ENCODE measurements at places on chromosomes 16 and 17.

GRCh38 chr16:26614237-26614841, 452.4 kb upstream of the C16orf82 start:
- DNase-seq = no peak

DNA sequence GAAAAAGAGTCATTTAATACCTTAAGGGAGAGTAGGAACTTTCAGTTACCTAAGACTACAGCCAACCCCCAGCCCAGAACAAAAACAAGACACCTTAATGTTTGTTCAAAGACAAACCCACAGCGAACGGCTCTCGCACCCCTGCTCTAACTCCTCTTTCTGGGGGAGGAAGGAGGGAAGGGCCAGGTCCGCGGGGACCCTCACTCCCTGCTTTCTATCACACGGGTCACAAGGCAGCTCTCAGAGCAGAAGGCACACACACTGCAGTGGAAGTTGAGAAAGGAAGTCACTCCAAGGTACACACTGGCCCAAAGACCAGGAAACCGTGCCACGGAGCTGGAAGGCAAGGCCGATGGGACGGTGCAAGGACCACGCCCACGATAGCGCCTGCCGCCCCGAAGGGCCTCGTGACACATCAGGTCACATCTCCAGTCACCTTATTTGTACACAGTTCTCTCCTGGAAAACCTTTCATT, 10.0 kb downstream of the LITAFD start:
- no peak for DNase-seq

DNA sequence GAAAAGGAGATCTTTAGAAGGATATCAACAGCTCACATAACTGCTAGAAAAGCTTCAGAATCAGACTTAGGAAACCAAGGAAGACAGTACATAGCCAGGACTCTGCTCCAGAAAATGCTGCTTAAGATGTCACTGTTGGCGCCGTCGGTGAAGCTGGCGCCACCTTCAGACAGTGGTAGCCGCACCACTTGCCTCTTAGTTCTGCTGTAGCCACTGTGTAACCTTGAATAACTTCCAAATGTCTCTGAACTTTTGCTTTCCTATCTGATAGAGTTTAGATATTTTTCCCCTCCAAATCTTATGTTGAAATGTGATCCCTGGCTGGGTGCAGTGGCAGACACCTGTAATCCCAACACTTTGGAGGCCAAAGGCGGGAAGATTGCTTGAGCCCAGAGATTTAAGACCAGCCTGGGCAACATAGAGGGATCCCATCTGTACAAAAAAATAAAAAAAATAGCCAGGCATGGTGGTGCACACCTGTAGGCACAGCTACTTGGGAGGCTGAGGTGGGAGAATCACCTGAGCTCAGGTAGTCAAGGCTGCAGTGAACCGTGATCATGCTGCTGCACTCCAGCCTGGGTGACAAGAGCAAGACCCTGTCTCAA, 6.3 kb upstream of the USP31 start:
- no peak for DNase-seq

DNA sequence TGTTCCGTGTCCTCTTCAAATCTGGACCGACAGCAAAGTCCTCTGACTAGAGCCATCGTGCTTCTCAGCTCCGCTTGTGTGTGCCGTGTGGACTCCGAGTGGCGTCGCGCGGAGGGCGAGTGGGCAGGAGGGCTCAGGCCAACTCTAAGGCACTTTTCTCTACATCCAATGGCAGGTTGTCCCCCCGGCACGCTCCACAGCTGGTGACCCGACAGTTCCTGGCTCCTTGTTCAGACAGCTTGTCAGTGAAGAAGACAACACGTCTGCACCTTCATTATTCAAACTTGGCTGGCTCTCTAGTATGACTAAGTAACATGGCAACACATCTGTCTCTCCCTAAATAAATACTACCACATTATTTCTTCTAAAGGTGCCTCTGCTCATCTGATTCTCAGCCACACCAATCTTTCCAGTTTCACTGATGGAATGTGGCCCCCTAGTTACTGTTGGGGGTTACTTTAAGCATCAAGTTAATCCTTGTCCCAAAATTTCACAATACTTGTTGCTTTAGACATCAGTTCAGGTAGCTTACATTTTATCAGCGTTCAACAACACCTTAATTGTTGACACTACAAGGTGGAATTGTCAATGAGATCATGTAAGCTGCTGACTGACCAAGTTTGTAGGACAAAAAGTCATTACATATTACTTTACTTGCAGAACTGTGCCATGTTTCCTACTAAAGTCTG, 15.4 kb downstream of the COG1 start:
- DNase-seq = no peak

GRCh38 chr16:20950294-20950693, 49.7 kb downstream of the LYRM1 start:
- no peak for DNase-seq

- no peak for DNase-seq
Measured at GRCh38 chr17:66987059-66987616, 22.6 kb downstream of the CACNG4 start.

GRCh38 chr17:28397687-28398279, 8.2 kb downstream of the SLC46A1 start:
- no peak for DNase-seq

- no peak for DNase-seq
Measured at GRCh38 chr16:4945560-4946502, 8.9 kb upstream of the PPL start.

GRCh38 chr16:50440531-50440930, 71.7 kb upstream of the BRD7 start:
- DNase-seq = no peak

GRCh38 chr16:88737298-88738150, 31.2 kb downstream of the CTU2 start:
- DNase-seq = peak; percentile 46

Measured in right lung (tissue), 10 donors.